Glomerular endothelial cell (primary cell): ENCODE measurements at places on chromosomes 11 and 22.

DNA sequence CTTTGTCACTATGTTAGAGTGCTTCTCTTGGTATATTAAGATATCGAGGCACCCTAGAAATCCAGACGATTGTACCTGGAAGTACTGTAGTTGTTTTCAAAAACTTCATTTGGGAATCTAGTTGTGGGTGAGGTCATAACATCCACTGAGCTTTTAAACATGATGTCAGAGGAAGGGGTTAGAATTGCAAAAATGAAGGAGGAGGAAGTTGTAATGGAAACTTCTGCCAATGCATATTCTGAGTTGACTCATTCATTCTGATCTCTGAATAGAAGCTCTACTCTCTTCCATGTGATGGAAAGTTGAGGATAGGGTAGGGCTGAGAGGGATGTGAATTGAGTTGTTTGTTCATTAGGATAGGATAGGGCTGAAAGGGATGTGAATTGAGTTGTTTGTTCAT is 7.7 kb downstream of the CD44 start:
- DNase-seq = no peak

DNA sequence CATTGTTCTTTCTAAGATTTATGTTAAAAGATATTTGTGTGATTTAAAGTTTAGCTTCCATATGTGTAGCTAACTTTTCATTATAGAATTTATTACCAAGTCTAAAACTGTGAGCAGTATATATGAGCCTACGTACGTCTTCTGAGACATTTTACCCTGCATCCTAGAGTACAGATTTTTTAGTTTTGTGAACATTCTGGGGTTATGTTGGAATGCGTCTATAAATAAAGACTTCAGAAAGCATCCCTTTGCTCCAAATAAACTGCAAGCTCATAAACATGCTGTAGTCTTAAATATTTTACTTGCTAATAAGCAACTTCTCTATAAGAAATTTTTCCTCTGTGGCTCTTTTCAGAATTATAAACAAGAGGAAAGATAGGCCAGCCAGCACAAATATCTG is 236.5 kb downstream of the DDX10 start:
- no peak for DNase-seq

DNA sequence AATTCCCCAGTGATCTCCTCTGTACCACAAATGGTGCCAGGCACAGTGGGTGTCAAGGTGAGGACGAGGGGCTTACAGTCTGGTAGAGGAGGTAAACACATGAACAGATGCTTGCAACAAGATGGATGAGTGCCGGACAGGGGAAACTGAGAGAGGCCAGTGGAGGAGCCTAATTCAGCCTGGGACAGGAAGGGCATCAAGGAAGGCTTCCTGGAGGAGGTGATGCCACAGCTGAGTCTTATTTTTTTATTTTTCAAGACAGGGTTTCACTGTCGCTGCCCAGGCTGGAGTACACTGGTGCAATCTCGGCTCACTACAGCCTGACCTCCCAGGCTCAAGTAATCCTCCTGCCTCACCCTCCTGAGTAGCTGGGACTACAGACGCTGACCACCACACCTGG is 18.8 kb upstream of the NEFH start:
- no peak for DNase-seq

- DNase-seq = no peak
These were observed 13.8 kb downstream of the PHLDB1 start for GRCh38 chr11:118621071-118621783.

DNA sequence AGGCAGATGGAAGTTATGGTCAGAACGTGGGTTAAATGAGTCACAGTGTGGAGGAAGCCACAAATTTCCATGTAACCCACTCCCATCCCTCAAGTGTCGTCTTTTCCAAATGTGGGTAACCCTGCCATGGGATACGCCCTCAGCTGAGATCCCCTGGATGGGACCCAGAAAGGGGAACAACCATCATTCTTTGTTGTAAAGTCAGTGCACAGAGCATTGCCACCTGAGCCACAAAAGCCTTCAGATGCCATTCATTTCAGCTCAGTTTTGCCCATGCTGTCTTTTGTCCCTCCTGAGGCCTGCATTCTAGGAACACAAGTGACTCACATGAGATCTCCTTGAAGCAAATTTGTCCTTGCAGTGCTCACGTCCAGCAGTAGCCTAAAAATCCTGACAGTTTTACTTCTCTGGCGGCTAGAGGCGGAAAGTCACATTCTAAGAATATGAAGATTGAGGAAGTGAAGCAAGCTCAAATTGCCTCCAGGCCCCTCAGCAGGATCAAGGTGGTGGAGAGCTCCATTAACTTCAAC is 30.6 kb downstream of the MMP13 start:
- no peak for DNase-seq

DNA sequence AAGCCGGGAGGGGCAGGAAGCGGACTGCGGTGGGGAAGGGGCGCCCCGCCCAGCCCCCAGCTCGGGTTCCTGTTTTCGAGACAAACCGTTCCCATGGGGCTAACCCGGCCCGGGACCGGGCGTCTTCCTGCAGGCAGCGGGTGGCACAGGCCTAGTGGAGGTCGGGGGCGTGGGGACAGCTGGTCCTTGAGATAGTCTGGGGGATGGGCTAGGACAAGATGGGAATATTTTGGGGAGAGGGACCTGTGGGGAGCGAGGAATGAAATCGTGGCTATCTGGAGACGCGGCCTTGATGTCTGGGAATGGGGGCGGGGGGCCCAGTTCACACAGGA is 1.2 kb upstream of the RASGRP2 start:
- no peak for DNase-seq

DNA sequence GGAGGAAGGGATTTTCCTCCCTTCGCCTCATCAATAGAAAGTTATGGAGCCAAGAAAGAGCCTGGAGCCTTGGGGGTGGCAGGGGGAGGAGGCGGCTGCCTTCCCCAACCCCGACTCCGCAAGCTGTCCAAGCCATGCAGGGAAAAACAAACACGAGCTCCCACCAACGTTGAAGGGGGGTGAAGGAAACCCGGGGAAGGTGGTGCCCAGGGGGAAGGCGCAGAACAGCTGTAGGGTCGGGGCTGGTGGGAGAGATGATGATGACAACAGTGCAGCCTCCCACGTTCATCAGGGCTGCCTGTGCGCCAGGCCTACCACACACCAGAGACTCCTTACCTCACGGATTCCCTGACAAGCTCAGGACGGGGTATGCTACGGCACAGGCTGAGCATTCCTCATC is 73.5 kb downstream of the SCUBE1 start:
- no peak for DNase-seq

DNA sequence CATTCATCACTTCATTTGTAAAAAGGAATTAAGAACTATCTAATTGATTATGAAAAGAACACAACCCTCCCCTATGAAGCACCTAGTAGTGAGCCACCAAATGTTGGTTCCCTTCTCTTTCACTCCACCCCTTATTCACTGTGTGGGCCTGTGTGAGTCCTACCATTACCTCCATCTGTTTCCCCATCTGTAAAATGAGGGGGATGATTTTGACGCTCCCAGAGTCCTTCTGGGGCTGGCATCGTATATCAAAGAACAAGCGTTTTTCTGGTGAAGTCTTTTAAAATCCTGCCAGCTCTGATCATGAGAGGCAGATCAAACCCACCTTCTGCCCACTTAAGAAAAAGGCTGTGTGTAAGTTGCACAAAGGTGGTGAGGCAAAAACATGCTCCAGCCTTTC is 96.6 kb upstream of the SEZ6L start:
- no peak for DNase-seq

GRCh38 chr22:49969751-49970527 is 9.4 kb downstream of the PIM3 start:
- no peak for DNase-seq

GRCh38 chr22:33521879-33522665 is 398.2 kb downstream of the LARGE1 start:
- no peak for DNase-seq

- no peak for DNase-seq
These were observed 20.0 kb upstream of the LMO1 start for GRCh38 chr11:8283465-8284230.

DNA sequence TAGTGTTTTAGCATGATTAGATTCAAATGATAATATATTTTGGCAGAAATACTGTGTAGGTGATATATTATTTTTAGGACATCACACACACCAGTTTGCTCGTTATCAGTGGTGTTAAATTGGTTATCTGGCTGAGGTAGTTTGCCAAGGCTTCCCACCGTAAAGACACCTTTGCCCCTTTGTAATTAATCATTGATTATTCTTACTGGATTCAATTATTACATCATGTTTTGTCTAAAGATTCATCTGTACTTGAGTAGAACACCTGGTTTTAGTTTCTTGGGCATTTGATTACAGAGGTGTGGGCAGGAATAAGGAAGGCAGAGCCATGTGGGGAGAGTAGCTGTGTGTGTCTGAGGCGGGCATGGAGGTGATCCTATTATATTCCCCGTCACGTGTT is 39.5 kb upstream of the ST14 start:
- no peak for DNase-seq

DNA sequence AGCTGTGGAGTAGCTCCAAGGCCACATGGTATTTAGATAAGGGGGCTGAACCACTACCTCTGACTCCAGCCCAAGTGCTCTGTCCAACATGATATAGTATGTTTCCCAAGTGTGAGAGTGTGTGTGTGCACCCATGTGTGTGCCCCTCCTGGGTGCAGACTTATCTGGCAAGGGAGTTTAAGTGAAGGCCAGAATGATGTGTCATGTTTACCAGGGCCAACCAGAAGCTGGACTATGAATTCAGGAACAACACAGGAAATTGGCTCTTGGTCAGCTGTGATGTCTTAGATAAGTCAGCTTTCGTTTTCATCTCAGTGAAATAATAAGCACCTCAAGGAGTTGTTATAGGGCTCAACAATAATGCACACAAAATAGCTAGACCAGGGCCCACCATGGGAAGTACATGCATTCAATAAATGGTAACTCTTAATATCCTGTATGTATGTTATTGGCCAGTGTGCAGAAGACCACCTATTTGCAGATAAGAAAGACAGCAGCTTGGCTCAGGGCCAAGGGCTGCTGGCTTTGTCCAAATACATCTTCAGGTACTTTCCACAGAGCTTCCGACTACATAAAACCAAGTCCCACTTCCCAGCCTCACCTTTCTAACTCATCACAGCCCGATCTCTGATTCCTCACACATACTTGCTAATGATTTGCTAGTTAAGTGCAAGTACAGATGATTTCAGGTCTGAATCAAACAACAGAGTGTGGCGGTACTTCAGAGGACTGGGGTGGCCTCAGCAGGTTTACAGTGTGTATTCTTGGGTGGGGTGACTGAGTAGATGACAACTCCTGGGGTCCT is 120.9 kb downstream of the ME3 start:
- DNase-seq = peak; percentile 91

GRCh38 chr11:70505761-70506657 is 107.7 kb downstream of the CTTN start:
- no peak for DNase-seq

- DNase-seq = no peak
These were observed 149.4 kb downstream of the BRD1 start for GRCh38 chr22:49678137-49678841.
